ENCODE measurements at places on chromosomes 7 and 10.
A peak's percentile ranks its signal among the peaks of the same experiment; 100 is the strongest.

- DNase-seq, result no peak
Measured at GRCh38 chr7:147523056-147523455, 1067.5 kb upstream of the C7orf33 start.

- DNase-seq, result no peak
Measured at GRCh38 chr10:104242545-104242944, 10.4 kb upstream of the CFAP43 start.

DNA sequence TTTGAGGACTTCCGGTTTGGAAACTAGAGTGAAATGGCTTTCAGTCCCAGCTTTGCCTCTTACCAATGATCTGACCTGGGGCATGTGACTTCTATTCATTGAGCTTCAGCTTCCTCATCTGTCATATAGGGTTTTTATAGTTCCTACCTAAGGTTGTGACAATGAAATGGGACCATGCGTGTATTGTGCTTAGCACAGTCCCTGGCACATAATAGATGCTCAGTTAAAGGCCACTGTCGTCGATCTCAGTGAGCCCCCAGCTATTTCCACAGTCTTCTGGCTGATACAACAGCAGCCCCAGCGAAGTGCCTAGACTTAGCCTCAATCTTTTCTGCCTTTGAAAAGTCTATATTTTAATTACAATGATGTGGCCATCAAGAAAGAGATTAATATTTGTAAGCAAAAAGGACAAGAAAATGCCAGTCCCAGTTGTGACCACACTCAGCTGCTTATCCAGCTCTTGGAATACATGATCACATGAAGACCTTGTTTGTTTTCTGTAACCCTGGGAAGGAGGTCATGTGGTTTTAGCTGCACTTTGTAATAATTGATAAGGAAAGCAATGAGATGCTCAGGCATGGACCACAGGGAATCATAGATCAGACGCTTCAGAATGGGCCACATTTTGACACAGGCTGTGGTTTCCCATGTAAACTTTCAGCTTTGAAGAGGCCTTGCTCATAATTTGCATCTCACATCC lies 44.6 kb downstream of the VWA2 start:
- no peak for DNase-seq

DNA sequence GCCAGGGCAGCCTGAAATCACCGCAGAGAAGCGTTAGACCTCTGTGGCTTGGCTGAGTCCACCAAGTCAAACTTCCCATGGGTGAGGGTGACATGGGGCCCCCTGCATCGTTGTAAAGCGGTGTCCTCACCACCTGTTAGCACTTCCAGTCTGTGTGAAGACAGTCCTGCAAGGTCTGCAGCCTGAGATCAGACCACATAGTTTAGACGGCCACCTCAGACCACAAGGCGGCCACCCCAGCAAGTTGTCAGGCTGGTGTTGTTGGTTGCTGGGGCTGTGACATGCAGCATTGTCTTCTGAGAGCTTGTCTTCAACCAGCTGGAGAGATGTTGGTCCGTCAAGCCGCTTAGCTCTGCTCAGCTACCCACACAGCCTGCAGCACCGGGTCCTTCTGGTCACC lies 44.1 kb upstream of the TARP start:
- no peak for DNase-seq

- DNase-seq, result peak; percentile 46
Measured at GRCh38 chr7:151251689-151252560, 3.4 kb upstream of the SMARCD3 start.

DNA sequence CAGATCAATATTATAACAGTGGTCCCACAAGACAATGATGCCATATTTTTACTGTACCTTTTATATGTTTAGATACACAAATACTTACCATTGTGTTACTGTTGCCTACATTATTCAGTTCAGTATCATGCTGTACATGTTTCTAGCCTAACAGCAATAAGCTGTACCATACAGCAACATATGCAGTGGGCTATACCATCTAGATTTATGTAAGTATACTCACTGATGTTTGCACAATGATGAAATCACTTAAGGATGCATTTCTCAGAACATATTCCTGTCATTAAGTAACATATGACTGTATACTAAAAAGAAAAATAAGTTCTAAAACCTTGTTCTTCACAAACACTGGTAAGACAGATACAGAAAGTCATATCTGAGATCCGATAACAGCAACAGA lies 468.6 kb upstream of the SEMA3A start:
- DNase-seq, result no peak

DNA sequence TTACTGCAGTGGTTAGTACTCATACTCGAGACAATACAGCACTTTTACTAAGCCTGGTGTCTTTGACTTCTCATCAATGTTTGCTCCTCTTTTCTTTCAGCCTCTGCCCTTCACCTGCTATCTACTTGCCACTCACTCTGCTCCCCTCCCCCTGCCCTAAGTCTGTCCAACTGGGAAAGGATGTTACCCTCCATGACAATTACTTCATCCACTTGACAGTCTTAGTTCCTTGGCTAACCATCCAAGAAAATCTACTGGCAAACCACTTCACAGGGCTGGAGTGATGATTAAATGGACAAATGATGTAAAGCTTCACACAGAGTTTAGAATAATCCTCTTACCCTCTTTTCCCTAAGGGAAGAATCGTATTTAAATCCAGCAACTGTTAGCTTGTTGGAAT lies 8.2 kb upstream of the DLD start:
- no peak for DNase-seq

GRCh38 chr10:36446881-36447280 lies 678.5 kb upstream of the ANKRD30A start:
- DNase-seq, result no peak

- DNase-seq, result no peak
Measured at GRCh38 chr7:96784597-96784996, 75.0 kb upstream of the SEM1 start.
